ENCODE measurements at places on chromosomes 13 and 19. TPM values are rescaled to one million over a fixed set of nuclear protein-coding genes. Genes with fewer than 3 reads are reported as not detected.

OR7A5 gene
- not detected for polyA plus RNA-seq

SYNGR4 gene
- not detected for polyA plus RNA-seq

GRCh38 chr13:76741624-76742023, 144.6 kb downstream of the KCTD12 start:
- peaks cover 2% of the 10 kb centered on the region for H3K27me3 ChIP-seq
- H3K27ac ChIP-seq: no peak overlapping the region
- DNase-seq: no peak
- no peak overlapping the region for H3K4me3 ChIP-seq
- H3K36me3 ChIP-seq: no peaks in the 10 kb centered on the region

OSCAR gene
- polyA plus RNA-seq: 0.13 TPM

DNA sequence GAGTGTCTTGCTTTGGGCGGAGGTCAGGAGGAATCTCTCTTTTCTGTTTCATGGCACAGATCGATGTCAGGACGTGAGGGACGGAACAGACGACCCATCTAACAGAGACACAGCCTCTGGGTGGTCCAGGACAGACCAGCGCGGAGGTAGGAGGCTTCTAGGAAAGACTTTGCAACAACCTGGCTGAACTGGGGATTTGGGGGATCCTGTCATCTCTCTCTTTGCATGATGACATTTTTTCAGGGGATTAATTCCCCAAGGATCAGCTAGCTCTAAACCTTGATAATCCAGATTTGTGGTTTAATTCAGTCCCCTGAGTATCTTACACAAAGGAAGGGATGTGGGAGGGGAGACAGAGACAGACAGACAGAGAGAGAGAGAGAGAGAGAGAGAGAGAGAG, 14.4 kb downstream of the CABP5 start:
- no peaks in the 10 kb centered on the region for H3K4me1 ChIP-seq
- no peak for DNase-seq
- H3K36me3 ChIP-seq: no peaks in the 10 kb centered on the region
- no peaks in the 10 kb centered on the region for H3K27me3 ChIP-seq
- H3K27ac ChIP-seq: no peak overlapping the region

GAPDHS gene
- polyA plus RNA-seq: not detected

GRCh38 chr19:45499196-45500180, 1.2 kb downstream of the PPM1N start:
- no peaks in the 10 kb centered on the region for H3K36me3 ChIP-seq
- H3K4me1 ChIP-seq: peaks cover 38% of the 10 kb centered on the region
- H3K27me3 ChIP-seq: peaks cover 12% of the 10 kb centered on the region
- H3K27ac ChIP-seq: peak overlapping the region; percentile 5

DNA sequence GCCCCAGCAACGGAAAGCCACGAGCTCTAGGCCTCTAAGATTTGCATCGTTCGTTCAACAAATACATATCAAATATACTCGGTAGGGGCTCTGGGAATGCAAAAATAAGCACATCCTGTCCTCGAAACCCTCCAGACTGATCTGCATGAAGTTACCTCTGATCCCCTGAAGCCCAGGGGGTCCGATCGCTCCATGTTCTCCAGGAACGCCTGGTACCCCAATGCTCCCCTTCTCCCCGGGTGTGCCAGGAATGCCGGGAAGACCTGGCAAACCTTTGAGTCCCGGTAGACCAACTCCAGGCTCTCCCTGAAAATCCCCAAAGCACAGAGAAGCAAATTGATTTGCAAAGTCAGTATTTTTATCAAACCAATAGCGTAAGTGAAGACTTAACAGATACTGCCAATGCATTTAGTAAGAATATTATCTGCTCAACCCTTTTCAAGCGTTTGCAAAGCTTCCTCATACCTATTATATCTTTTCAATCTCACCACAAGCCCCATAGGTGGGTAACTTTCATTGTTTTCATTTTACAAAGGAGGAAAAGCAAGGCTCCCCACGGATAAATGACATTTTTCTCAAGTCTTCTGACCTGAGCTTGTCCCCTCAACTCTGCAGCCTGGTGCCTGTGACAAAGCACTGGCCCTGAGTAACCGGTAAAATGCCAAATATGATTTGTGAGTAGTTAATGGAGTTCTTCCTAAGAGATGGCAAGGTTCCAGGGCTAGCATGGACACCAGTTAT, 127.7 kb downstream of the COL4A1 start:
- no peak overlapping the region for H3K4me3 ChIP-seq
- H3K36me3 ChIP-seq: no peaks in the 10 kb centered on the region
- no peak overlapping the region for H3K27ac ChIP-seq

CLDN10 gene
- polyA plus RNA-seq: not detected

SPPL2B gene
- 4.3 TPM for polyA plus RNA-seq

AZU1 gene
- polyA plus RNA-seq: not detected

DNA sequence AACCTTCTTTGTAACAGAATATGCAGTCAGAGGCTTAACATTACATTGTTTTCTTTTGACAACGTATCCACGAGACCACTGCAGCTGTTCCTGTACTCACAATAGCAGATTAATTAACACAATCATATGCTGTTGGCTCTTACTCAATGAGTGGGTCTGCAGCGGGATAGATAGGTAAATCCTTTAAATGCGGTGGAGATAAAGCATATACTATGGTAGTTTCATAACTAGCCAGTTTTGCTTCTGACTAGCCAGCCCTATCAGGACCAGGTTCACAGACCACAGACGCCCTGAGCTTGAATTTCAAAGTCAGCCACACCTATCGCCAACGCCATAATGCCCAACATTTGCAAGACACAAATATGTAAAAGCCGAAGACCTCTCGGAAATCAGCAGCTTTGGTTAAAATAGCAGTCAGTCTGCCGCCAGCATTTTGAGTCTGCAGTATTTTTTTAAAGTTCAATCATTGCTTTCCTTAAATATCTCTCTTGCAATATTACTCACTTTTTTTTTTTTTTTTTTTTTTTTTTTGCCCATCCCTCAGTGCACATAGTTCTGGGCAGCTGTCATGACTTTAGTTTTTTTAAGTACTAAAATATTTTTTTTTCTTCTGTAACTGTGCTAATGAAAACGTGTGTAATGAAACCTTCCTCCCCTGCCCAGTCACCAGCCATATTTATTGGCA, 120.5 kb downstream of the ZNF536 start:
- no peak overlapping the region for H3K27ac ChIP-seq
- H3K4me3 ChIP-seq: no peak overlapping the region
- DNase-seq: no peak
- H3K27me3 ChIP-seq: peaks cover 2% of the 10 kb centered on the region
- H3K36me3 ChIP-seq: no peaks in the 10 kb centered on the region

GRCh38 chr13:110173247-110173818, 133.6 kb downstream of the COL4A1 start:
- no peak overlapping the region for H3K4me3 ChIP-seq
- DNase-seq: no peak
- H3K27me3 ChIP-seq: no peaks in the 10 kb centered on the region

- no peak for DNase-seq
- no peak overlapping the region for H3K4me3 ChIP-seq
- H3K27me3 ChIP-seq: no peaks in the 10 kb centered on the region
- no peaks in the 10 kb centered on the region for H3K36me3 ChIP-seq
- H3K4me1 ChIP-seq: peaks cover 54% of the 10 kb centered on the region
These were observed 8.4 kb downstream of the REXO1 start for GRCh38 chr19:1839658-1840540.
